Activated CD4-positive, alpha-beta T cell treated with anti-CD3 and anti-CD28 coated beads, Interleukin-2, amount 50 U/mL, for 4 hours (primary cell): ENCODE measurements at places on chromosomes 2 and 18.

- no peak for DNase-seq
Observed at GRCh38 chr2:189116087-189116486, 63.5 kb downstream of the COL5A2 start.

- no peak for DNase-seq
Observed at GRCh38 chr2:125254010-125254409, 1228.9 kb downstream of the CNTNAP5 start.

GRCh38 chr18:14086458-14087231 lies 45.6 kb downstream of the ZNF519 start:
- no peak for DNase-seq

DNA sequence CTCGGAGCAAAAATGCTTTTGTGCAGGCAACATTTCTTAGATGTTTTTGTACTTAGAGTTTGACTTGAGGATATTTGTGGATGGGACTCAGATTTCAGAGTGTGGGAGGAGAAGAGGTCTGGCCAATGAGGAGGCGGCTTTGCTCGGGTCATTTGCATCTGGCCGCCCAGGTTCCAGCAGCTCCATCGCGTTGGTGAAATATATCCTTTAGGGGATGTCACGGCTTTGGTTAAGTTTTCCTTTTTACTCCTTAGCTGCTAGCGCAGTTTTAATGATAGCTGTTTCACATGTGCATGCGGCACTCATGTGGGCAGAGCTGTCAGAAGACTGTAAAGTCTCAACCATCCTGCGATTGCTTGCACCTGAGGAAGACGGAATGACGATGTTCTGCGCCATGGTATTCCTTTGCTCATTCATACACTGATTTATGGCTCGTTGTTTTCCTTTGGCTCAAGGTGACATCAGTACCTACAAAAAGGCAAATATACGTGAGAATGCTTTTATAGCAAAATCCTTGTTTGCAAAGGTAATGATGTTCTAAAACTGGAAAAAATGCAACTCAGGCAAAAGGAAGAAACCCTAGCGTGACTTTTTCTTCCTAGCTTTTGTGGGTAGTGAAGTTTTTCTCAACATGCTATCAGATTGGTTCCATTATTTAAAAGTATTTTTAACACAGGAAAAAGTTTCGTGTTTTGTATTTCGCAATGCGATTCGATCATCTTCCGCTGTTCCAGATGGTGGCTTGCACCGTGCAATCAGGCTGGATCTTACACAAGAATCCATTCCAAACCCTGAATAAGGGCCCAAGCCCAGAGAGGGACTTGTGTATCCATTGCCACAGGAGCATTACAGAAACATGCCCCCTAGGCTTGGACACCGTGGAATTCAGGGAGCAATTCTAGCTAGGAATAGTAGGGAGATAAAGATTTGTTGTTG lies 70.5 kb upstream of the ZNF516 start:
- DNase-seq, result no peak

DNA sequence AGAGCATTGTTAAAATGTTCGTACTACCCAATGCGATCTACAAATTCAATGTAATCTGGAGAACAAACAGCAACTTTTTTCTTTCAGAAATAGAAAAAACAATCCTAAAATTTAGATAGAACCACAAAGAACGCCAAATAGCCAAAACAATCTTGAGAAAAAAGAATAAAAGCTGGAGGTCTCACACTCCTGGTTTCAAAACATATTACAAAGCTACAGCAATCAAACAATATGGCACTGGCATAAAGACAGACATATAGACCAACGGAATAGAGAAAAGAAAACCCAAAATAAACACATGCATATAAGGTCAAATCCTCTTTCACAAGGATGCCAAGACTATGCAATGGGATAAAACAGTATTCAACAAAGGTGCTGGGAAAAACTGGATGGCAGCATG lies 74.5 kb downstream of the MAP4K3 start:
- no peak for DNase-seq
